Stimulated activated CD4-positive, alpha-beta T cell treated with anti-CD3 and anti-CD28 coated beads, Interleukin-15, amount 100 ng/mL, for 1 hour (primary cell): ENCODE measurements at places on chromosomes 1 and 21.

DNA sequence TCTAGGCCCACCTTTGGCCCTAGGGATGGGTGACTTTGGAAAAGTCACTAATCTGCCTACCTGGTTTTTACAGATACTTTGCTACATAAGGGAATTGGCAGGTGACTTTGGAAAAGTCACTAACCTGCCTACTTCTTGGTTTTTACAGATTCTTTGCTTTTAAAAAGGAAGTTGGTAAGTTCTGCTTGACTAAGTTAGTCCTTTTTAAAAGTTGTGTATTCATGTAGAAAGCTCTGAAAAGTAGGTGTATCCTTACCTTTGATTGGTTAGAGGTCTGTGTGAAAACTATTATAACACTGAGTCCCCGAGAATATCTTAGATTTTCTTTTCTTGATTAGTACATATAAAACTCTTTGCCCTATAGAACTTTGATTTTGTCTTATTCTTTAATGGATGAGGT lies 12.4 kb downstream of the ATF6 start:
- DNase-seq, result no peak

DNA sequence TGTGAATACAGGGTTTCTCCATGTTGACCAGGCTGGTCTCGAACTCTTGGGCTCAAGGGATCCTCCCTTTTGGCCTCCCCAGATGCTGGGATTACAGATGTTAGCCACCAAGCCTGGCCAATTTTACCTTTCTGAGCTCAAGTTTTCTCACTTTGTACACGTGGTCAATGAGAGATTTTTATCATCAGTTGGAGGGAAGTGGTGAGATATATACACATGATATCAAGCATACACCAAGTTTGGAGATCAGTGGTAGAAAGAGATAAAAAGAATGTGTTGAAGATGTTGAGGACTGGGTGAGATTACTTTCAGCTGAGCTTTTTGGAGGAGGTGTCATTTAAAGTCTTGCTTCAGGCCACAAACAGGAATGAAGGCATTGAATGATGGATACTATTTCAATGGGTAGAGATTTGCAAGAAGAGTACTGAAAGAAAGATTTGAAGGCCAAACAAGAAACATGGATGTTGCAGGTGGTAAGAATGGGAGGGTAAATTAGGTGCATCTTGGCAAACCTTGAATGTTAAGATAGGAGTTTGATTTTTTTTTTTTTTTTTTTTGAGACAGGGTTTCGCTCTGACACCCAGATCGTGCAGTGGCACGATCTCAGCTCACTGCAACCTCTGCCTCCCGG lies 3.0 kb upstream of the SESN2 start:
- DNase-seq, result no peak

DNA sequence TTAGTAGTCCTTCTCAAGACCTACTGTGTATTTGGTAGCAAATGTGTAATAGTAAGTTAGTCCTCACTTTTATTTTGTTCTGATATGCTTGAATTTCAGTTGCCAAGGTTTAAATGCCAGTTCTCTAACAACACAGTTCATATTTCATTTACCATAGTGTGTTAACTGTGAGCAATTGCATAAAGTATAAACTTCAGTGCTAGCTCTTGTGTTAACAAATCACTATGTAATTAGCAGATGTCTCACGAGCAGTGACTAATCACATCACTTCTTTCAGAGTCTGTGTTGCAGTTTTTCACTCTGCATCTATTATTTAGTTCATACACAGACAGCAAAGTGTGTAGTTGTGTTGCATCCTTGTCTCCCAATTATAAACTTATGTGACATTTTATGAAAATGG lies 47.8 kb downstream of the ZMYM4 start:
- DNase-seq, result no peak

DNA sequence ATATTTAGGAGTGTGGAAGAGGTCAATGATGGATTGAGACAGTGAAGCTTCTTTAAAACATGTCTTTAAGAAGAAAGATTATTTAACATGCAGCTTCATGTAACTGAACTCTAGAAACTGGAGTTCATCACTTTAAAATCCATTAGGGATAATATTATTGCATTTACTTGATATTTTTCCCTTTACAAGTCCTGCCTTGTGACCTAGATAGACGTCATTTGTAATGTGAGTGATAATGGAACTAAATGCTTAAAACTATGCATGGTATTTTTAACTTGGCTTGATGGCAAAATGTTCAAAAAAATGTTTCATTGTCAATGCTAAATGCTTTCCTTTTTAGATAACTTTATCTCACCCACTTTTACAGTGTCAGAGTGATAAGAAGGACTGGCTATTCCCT lies 723.7 kb downstream of the RWDD3 start:
- no peak for DNase-seq

GRCh38 chr1:203493901-203494300 lies at the start of gene OPTC:
Gene OPTC, plus strand, starts transcription at chr1:203494153. Its CDS starts 1,853 bp downstream, at chr1:203496006.
- no peak for DNase-seq

DNA sequence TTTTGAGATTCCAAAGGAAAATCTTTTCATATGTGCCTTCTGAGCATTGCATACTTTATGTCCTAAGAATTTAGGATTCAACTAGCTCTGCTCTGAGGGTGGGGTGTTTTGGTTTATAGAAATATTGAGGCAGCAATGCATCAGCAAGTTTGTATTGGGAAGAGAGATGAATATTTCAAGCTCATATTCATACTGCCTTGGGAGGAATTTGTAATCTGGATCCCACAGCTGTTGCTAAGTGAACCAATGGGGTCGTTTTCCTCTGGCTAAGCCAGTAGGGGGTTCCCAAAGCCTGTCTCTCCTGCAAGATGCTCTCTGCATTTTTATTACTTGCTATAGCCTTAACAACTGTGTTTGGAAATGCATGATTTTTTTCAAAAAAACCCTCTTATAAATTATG lies 130.6 kb downstream of the SNX7 start:
- no peak for DNase-seq

DNA sequence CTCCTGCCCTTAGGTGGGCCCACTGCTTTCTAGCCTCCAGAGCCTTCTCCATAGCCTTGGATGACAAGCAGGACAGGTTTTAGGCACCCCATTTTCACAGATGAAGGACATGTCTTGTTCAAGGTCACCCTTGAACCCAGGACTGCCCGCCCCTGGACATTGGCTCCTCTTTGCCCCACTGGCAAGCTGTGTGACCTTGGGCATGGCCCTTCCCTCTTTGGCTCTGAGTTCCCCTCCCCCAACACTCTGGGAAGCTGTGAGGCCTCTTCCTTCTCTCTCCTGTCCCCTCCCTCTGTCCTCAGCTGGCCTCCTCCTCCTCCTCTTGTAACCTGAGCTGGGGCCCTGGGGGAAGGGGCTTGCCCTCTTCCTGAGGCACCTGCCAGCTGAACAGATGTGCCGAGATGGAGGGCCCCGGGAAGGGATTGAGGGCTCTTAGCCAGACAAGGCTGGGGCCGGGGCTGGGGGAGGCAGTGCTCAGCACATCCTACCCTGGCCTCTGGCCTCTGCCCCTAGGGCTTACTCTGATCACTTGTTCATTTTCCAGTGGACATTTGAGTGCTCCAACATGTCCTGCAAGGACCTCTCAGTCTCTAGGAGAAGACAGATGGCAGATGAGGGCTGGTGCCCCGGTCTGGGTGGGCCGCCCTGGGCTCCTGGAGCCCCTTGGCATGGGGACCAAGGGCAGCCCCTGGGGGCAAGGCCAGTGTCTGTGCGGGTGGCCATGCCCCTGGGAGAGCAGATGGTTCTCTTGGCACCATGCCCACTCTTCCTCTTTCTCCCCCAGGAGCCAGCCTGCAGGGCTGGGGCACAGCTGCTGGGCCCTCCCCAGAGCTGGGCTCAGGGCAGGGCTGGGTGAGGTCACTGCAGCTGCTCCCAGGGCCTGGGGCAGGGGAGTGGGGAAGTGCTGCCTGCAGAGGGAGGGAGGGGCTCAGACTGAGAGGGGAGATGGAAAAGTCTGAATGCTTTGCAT lies 10.7 kb downstream of the FOXO6 start:
- DNase-seq, result no peak

- DNase-seq, result no peak
These were observed 124.2 kb upstream of the OLFM3 start for GRCh38 chr1:102120910-102121309.

GRCh38 chr1:198788561-198789064 lies 149.8 kb downstream of the PTPRC start:
- no peak for DNase-seq

- DNase-seq, result no peak
These were observed 35.8 kb downstream of the C1orf21 start for GRCh38 chr1:184422490-184423233.

- no peak for DNase-seq
These were observed 18.4 kb upstream of the RCAN3 start for GRCh38 chr1:24484199-24484598.

DNA sequence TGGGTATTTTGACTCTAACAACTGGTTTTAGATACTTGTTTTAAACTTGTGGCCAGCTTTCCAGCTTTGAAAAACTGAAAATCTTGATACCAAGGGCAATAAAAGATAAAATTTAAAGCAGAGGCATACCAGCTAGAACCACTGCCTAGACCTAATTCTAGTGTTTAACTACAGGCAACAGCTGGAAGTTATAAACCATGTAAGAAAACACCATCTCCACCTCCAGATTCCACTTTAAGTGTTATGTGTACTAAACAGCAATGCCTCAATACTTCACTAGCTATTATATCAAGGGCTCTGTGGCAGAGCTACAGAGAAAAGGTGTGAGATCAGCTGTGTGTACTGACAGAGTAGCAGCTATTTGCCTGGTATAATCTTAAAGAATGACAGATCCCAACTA lies 69.5 kb downstream of the LPAR3 start:
- no peak for DNase-seq

- DNase-seq, result no peak
These were observed 72.9 kb downstream of the UCHL5 start for GRCh38 chr1:192986110-192986747.

- no peak for DNase-seq
These were observed 164.7 kb upstream of the RGS18 start for GRCh38 chr1:191993549-191993948.

- no peak for DNase-seq
These were observed 3881.0 kb downstream of the SRGAP2C start for GRCh38 chr1:125065821-125066180.

GRCh38 chr1:119204197-119204960 lies 63.9 kb upstream of the WARS2 start:
- DNase-seq, result no peak

DNA sequence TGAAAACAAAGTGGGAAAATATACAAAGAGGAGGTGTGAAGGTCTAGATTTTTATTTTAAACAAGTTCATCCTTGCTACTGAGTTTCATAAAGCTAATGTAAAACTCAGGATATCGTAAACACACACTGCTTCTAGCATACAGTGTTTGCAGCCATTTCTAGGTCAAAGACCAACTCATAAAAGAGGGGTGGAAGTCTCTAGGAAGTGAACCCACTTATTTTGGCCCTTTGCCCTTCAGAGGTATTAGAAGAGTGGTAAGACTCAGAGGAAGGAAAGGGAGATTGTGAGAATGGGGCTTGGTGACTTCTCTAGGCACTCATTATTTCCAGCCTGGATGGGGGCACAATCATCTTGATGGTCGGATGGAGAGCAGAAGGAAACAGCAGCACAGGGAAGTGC lies 91.2 kb downstream of the TNFSF18 start:
- no peak for DNase-seq

- DNase-seq, result no peak
These were observed 1.6 kb upstream of the PFKL start for GRCh38 chr21:44298301-44298700.

DNA sequence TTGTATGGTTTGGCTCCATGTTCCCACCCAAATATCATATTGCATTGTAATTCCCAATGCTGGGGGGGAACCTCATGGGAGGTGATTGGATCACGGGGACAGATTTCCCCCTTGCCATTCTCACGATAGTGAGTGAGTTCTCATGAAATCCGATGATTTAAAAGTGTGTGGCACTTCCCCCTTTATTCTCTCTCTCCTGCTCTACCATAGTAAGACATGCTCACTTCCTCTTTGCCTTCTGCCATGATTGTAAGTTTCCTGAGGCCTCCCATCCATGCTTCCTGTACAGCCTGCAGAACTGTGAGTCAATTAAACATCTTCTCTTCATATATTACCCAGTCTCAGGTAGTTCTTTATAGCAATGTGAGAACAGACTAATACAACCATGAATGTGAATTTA lies 211.6 kb upstream of the NR5A2 start:
- no peak for DNase-seq

DNA sequence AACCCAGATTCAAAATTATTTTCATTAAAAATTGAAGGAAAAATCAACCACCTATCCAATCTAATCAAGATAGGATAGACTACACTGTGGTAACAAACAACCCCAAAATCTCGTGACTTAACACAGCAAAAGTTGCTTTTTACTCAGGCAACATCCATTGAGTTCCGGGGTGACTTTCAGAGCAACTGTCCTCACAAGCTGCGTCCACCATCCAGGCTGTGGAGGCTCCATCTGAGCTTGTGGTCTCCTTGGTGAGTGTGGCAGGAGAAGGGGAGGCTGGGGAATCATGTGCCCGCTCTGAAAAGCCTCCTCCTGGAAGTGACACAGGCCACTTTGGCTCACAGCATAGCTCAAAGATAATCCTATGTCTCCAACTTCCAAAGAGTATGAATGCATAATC lies 52.4 kb downstream of the CD2 start:
- DNase-seq, result no peak

- no peak for DNase-seq
These were observed 45.3 kb downstream of the HENMT1 start for GRCh38 chr1:108615544-108615943.

DNA sequence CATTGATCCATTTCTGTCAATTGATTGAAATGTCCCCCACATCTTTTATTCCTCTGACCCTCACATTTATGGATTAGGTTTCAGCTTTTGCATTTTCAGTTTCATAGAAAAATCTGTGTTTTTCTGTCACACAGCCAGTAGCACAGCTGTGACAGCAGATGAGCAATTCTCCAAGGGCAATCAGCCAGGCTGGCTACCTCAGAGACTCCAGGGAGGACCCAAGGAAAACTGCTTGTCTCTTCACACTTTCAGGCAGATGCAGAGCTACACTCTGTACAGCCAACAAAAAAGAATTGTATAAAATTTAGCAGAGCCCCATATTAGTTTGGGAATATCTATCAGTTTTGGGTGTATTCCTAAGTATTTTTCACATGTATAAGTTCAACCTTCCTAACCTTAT lies 257.2 kb downstream of the LRRC7 start:
- no peak for DNase-seq

DNA sequence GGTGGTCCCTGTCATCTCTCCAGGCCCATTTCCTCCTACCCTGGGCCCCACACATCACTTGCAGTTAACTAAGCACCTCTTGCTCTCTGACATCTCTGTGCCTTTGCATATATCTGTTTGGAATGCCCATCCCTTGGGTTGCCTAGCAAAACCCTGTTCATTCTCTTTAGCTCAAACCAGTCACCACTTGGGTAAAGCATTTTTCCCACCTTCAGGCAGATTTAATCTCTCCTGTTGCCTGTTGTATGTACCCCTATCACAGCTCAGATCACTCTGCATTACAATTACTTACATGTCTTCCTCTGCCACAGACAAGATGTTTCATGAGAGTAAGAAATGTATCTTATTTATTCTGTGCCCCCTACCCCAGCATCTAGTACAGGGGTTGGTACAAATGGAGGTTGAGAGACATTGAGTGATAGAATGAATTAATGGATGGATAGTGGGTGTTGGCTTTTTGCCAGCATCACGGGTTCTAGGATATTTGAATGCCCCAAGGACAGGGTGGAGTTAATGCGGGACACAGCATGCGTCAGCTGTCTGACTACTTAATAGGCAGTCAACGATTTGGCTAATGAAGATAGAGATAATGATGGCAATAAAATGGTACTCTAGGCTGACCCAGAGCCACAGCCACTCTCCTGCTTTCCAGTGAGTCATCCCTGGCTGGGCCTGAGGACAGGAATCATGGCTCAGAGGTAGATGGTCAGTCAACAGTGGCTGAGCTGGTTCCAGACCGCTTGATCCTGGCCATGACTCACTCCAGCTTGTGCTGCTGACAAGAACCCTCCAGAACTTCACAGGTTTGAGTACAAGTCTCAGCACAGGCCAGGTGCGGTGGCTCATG lies 6.5 kb downstream of the NR0B2 start:
- no peak for DNase-seq
